ENCODE measurements at places on chromosomes 12 and 14.
A peak's percentile ranks its signal among the peaks of the same experiment; 100 is the strongest.

DNA sequence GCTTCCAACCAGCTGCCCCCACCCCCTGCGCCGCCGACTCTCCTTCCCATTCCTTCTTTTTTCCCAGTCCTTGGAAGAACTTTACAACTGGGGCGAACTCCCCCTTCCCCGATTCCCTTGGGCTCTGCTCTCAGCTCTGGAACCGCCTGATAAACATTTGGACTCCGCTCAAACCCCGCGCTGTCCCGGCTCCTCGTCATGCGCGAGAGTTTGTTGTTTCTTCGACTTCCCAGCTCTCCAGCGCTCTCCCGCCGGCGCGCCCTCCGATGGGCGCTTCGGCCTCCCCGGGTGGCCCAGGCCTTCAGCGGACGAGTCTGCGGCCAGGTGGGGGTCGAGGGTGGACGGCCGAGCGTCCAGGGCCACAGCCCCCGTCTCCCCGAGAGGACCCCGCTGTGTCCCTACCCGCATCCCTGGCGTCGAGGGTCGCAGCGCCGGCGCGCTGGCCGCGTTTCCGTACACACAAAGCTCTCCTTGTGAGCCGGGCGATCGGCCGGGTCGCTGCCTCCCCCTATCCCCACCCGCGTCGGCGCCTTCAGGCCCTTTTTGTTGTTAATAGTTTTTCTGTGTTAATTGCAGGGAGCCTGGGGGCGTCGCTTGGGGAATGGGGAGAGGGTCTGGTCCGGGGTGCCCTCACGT lies 847 bp downstream of the MMP14 start:
- DNase-seq, result peak; percentile 84

DNA sequence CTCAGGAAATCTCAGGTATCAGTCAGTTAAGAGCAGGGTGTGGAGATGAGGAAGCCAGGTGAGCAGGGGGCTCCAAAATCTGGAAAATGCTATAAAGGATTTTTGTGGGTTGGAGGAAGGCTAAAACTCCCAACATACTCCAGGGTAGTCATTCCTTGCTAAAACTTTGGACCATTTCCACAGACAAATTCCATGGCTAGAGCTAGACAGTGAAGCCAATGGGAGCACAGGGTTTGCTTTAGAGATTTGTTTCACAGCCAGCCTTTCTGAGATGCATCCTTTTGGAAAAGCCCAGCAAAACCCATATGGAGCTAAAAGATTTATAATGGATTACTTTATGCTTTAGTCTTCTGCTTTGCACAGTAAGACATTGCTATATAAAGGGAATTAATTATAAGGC lies 146.5 kb downstream of the SAMD4A start:
- no peak for DNase-seq

DNA sequence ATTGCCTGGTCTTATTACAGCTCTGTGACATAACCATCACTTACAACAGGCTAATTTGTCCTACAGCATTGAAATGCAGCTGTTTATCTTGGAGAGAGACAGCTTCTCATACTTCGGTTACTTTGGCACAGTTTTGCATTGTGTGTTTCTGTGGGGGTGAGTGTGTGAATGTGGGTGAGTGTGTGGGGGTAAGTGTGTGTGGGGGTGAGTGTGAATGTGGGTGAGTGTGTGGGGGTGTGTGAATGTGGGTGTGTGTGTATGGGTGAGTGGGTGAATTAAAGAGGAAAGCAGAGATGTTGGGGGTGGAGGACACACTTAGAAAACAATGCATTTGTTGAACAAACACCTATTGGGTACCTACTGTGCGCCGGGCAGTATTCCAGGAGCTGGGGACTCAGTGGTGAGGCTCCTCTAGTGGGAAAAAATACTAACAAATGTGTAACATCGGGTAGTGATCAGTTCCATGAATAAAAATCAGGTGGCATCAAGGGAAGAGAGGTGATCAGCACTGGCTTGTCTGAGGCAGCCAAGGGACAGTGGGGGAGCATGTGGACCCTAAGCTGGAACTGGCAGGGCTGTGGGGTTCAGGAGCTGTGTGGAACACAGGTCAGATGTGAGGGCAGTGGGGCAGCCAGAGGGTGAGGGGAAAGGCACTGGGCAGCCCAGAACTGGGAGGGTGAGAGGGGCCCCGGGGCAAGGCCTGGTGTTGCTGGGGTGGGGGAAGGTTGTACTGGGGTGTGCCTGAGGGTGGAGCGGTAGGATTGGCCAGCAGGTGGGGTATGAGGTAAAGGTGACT lies 44.1 kb upstream of the AMN start:
- no peak for DNase-seq

- DNase-seq, result no peak
These were observed 33.8 kb downstream of the CREBL2 start for GRCh38 chr12:12645485-12645884.

GRCh38 chr12:71130521-71131069 lies 27.2 kb downstream of the TSPAN8 start:
- DNase-seq, result no peak

GRCh38 chr12:124898200-124898922 lies 16.1 kb downstream of the UBC start:
- DNase-seq, result no peak

DNA sequence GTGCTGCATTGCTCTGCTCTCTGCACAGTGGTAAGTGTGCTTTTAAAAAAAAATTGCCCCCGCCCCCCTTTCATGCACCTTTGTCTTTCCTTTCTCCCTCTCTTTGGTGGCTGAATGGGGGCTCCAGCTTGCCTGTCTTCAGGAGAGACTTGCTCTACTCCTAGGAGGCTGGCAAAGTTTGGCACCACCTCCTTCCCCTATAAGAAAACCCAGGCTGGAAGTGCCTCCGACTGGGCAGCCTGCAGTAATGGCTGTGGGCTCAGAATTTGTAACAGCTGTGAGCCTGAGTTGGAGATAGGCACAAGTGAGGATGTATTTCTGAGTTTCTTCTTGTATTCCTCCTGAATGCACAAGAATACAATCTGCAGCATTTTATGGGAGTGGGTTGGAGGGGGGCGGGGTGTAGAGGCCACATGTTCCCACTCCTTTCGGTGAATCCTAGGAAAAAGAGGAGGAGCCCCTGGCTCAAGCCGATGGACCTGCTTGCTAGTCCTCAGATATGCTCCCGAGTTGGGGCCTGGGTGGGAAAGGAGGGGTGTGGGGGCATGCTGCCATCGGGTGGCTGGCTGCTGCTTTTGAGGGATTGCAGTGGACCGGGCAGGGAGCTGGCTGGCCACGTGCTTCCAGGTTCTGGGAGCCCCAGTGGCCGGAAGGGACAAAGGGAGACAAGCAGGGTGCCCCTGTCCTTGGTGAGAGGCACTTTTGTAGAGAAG lies 124.3 kb downstream of the TSPAN9 start:
- no peak for DNase-seq

- no peak for DNase-seq
These were observed 31.4 kb upstream of the RTRAF start for GRCh38 chr14:51957950-51958349.

GRCh38 chr14:64845878-64846277 lies 33.8 kb downstream of the SPTB start:
- no peak for DNase-seq

Data from coronary artery (tissue), 2 donors.